ENCODE measurements at places on chromosomes 5 and 9.

GRCh38 chr9:113381909-113382411 is 5.2 kb upstream of the HDHD3 start:
- no peak for DNase-seq

DNA sequence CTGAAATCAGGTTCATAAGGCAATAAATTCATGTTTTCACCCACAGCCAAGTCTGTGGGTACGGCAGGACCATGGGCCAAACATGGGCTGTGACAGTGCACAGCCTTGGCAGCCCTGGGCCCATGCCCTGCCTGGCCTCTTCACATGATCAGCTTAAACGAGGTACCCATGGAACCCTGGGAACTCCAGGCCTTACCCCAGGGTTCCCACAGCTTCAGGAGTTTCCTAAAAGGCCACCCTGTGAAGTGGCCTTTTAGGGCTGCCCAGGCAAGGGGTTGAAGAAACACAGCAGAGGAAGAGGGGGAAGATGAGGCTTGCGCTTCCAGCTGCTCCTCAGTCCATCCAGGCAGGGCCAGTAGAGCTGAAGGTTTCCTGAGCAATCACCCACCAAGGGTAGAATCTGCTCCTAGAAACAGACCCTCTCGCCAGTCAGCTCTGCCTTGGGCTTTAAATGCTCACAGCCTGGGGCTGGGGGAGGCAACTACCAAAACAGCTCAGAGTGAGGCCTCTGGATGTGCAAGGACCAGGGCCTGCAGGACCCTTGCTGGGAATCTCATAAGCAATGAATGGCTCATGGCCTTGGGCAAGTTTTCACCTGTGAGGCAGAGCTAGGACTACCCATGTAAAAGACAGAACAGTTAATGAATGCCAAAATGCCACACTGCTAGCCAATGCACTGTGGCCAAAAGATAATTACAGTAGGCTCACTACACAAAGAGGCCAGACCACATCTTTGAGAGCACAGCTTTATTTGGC is 79.3 kb upstream of the LRRTM2 start:
- no peak for DNase-seq

DNA sequence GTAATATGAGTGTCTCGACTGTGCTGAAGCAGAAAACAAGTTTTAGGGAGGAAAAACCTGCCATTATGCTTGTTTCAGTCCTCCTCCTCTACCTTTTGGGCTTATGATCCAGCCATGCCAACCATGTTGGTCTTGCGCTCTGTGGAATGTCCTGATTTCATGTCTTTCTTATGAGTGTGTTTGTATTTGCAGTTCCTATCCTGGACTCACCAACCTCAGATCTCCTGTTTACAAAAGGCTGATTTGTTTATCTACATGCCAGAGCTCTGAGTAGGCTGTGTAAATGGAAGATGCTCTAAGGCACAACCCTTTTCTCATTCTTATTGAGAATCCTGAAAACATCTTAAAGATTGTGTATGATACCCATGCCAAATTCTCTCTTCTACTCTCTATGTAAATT is 138.6 kb downstream of the ARHGEF28 start:
- DNase-seq = no peak

DNA sequence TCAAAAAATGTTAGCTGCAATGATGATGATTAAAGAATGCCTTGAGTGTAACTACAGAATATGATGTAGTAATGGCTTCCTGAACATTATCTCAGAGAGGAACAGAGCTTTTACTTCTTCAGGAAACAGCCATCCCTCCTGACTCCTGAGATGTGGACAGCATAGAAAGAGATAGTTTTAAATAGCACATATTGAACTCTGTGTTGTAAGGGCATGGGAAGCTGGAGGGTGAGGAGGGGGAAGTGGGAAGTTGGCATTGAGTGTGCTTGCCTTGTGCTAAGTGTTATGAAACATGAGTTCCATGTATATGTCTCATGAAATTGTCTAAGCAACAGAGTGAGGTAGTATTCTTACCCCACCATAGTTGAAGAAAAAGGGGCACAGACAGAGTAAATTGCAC is 161.5 kb upstream of the SLC28A3 start:
- DNase-seq = no peak

DNA sequence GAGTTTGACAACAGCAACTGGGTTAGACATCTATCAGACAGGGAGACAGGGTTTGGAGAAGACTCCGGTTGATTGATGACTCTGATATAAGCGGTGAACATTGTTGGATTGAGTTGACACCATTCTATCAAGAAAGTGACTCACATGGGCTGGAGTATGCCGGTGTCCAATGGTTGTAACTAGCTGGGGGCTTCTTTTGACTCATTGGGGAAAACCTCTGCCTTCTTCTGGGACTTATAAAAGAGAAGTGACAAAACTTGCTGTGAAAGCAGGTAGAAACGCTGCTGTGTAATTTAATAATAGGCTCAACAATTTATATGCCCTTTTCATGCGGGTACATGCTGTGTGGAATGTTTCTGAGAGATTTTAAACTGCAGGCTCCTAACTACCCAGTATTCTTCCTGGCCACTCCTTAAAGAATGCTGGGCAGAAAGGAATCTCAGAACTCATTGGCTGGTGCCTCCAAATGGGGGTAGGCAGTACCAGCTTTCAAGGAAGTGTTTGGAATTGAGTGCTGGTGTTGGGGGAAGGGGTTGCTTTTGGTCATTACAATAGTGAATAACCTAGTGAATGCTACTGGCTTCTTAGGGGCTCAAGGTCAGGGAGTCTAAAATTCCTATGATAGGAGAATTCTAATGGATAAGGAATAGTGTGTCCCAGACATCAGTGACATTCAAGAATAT is 43.9 kb downstream of the FYB1 start:
- no peak for DNase-seq

GRCh38 chr5:116654925-116655324 is 80.3 kb upstream of the SEMA6A start:
- DNase-seq = no peak

- DNase-seq = peak; percentile 46
Observed at GRCh38 chr9:96136992-96137670, 164.8 kb downstream of the HSD17B3 start.

DNA sequence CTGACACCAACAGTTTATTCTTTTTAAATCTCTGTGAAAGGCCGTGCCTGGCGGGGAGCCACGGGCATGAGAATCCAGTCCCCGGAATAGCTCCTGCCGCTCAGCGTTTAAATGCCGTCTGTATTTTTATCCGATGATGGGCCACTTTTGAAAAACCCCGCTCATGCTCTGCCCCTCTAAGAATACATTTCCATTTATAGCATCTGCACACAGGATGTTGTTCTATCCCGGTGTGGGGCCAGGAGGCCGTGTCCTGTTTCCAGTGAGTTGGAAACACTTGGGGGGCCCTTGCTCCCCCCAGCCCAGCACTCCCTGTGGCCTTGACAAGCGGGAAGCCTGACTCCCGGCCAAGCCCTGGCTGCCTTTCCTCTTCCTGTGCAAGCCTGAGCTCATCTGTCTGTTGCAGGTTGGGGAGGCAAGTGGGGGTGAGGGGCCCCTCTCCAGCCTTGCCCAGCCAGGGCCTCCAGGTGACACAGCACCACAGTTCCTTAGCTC is 39.0 kb downstream of the ERGIC1 start:
- DNase-seq = no peak

Measured in anterior cingulate cortex (tissue), 58 donors.